AG04449 (cell line): ENCODE measurements at places on chromosomes 3 and 15.
A peak's percentile ranks its signal among the peaks of the same experiment; 100 is the strongest.

- DNase-seq, result no peak
These were observed 2.6 kb downstream of the SMAD3 start for GRCh38 chr15:67067930-67068551.

DNA sequence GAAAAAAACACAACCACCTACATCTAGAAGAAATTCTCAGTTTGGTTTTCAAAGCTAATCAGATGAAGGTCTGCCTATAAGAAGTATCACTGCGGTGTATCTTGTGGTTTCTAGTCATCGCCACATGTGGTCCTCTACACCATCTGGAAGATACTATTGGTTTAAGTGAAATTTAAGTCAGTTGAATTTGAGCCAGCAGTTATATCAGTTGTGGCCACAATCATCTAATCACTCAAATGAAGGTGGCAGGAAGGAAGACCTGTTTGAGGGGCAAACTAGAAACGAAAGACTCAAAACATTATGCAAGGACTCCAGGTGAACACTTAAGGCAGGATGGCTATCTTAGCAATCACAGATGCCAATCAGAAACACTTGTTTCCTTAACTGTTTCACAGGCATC is 48.7 kb downstream of the ETV5 start:
- DNase-seq, result no peak

DNA sequence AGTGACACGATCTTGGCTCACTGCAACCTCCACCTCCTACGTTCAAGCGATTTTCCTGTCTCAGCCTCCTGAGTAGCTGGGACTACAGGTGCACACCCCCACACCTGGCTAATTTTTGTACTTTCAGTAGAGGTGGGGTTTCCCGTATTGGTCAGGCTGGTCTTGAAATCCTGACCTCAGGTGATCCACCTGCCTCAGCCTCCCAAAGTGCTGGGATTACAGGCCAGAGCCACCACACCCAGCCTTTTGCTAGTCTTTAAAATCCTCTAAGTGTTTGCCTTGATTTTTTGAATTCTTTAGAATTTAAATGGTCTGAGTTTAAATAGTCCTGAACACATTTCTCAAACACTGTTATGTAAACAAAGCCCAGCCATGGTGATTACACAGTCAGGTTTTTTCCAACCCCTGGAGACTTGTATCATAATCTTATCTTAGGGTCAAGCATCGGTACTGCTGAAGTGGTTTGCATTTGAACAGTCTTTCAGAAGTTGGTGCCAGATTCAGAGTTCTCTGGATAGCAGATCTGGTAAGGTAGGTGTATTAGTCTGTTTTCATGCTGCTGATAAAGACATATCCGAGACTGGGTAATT is 28.2 kb upstream of the PIAS1 start:
- no peak for DNase-seq

DNA sequence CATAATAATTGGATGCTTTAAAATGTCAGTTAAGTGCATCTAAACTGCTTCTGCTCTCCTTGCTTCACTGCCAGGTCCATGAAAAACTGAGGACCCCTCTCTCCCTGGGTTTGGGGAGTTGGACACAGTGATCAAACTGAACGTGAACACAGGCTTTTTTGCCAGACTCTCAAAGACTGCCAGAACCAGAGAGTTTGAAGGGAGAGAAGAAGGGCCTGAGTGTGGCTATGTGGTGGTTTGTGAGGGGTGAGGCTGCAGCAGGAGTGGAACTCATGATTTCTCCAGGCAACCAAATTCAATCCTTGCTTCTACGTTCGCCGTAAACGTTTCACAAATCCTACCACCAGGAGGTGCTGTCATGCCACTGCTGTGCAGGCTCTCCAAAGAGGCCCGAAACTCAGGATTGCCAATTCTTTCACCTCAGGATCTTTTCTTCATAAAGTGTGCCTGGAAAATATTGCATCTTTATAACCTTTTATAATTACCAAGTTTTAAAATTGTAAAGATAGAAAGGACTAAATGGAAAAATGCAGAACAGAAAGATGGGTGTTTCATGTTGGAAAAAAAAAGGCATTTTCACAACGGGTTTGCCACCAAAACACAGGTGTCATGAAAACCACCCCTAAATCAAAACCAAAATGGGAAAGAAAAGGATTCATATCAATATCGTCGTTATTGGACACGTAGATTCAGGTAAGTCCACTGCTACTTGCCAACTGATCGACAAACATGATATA is 19.7 kb downstream of the TM4SF4 start:
- no peak for DNase-seq

DNA sequence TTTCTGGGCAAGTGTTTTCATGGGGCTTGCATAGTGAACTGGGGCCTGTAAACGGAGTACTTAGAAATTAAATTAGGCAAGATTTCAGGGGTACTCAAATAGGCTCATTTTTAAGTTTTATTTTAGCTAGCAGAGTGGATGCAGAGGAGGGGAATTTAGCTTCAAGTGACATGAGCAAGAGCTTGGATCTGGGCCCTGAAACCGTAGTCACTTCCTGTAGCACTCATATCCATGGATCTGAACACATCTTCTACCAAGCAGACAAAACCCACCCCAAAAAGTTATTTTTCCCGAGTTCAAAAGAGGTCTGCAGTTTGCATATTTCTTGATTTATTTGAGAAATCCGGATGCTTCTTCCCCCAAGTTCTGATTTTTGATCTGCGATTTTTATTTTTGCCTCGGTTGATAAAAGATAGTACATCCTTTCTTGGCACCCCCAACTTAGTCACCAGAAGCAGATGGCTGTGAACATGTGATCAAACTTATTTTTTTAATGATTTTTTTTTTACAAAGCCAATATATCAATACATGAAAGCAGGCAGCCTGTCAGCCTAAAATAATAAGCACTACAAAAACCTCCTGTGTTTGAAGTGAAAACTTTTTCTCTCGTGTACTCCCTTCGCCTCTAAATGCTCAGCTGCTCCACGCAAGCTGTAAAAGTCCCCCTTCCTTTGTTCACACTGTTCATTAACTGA is 36.6 kb upstream of the STT3B start:
- no peak for DNase-seq

DNA sequence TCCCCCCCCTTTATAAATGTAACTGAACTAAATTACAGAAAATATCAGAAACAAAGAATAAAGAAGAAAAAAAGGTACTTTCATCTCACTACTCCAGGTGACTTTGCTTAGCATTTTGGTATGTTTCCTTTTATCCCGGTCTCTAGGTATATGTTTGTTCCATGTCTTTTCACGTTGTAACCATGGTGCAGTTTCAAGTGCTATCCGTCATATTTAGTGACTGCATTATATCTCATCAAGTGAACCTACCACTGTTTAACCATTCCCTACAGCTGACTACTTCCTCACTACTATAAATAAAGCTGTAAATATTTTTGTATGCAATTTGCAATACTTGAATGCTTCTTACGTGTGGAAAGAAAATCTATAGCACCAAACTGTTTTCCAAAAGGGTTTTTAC is 2.2 kb downstream of the BTBD1 start:
- no peak for DNase-seq

- peak; percentile 78 for DNase-seq
These were observed 4.6 kb downstream of the ANXA2 start for GRCh38 chr15:60392986-60393790.
